ENCODE measurements at places on chromosomes 7 and 10. TPM values are rescaled to one million over a fixed set of nuclear protein-coding genes. Genes with fewer than 3 reads are reported as not detected.

The HOXA11 gene
- not detected for total RNA-seq

The CRYGN gene
- not detected for total RNA-seq

The GET4 gene
- 39.9 TPM for total RNA-seq

The BHLHA15 gene
- not detected for total RNA-seq

The RBP4 gene
- total RNA-seq, result not detected

The NACAD gene
- not detected for total RNA-seq

The OPN4 gene
- not detected for total RNA-seq

Measured in activated naive CD4-positive, alpha-beta T cell treated with anti-CD3 and anti-CD28 coated beads, Interleukin-2, amount 10 ng/mL, durations not matched to agents 5 hours and 36 hours (primary cell).